ENCODE measurements at places on chromosomes 2 and 18.

- no peak for DNase-seq
Measured at GRCh38 chr2:104501342-104501741, 352.6 kb upstream of the POU3F3 start.

DNA sequence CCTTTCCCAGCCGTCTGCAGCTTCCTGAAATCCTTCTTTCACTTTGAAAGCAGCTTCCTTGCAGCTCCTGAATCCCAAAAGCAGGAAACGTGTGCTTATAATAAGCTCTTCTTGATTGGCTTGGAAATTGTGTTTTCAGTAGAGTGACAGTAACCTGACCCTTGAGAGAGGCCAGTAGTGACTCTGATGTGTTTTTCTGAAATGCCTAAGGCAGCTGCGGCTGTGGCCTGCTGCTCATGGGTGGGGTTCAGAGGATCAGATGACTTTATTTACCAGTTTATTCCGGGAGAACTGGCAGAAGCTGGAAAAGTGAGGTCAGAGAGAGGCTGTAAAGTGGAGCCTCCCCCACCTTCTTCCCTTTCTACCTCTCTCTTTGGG is 31.9 kb upstream of the RPIA start:
- no peak for DNase-seq

- DNase-seq: no peak
Measured at GRCh38 chr2:38959466-38959865, 69.8 kb downstream of the ARHGEF33 start.

DNA sequence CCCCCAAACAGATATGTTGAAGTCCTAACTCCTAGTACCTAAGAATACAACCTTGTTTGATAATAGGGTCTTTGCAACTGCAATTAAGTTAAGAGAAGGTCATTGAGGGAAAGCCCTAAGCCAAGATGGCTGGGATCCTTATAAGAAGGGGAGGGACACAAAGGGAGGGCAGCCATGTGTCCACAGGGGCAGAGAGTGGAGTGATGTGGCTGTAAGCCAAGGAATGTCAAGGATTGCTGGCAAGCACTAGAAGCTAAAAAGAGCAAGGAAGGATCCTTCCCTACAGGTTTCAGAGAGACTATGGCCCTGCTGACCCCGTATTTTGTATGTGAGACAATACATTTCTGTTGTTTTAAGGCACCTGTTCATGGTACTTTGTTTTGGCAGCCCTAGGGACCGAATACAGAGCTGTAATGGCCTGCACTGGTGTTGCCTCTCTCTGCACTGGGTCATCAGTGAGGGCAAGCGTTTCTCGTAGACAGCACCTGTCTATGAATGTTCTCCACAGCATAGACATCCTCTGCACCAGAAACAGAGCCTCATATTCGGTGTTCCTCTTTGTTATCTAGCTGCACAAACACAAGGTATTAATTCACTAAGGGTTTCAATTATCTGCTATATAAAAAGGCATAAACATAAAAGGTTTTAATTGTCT is 75.4 kb upstream of the AQP4 start:
- no peak for DNase-seq

- DNase-seq: no peak
Measured at GRCh38 chr2:63059793-63060471, 9.3 kb downstream of the OTX1 start.

DNA sequence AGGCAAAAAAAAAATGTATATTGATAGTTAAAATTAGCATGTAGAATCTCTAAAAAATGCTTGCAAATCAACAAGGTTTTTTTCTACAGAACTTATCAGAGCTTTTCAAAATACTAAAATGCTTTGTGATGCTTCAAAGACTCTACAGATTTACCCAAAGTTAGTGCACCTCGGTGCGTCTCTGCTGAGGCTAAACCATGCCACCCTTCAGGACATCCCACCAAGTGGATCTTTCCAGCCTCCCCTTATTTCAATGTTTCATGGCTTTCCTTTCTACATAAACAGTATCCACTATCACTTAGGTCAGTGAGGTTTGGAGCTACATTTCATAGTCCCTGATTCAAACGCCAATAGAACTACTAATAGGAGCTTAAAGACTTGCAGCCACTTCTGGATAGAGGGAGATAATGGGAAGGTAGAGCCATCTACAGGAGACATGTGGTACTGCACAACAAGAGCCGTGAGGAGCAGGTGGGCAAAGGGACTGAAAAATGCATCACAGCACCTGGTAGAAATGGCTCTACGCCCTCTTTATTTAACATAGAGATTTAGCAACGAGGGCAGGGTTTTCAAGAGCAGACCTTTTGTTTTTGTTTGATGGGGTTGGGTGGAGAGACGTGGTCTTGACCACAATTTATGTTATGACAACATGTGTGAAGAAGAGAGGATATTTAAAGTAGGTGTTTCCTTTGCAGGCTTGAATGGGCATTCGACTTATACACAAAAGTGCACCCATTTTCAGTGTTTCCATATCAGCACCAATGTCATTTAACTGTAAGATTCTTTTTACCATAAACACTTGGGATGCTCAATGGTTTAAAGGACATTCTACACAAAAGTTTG is 56.1 kb upstream of the SLC35G4 start:
- DNase-seq: peak; percentile 58

GRCh38 chr2:127104881-127105655 is 1.9 kb downstream of the BIN1 start:
- DNase-seq: peak; percentile 54

- DNase-seq: no peak
Measured at GRCh38 chr18:54787616-54788015, 40.7 kb upstream of the RAB27B start.

DNA sequence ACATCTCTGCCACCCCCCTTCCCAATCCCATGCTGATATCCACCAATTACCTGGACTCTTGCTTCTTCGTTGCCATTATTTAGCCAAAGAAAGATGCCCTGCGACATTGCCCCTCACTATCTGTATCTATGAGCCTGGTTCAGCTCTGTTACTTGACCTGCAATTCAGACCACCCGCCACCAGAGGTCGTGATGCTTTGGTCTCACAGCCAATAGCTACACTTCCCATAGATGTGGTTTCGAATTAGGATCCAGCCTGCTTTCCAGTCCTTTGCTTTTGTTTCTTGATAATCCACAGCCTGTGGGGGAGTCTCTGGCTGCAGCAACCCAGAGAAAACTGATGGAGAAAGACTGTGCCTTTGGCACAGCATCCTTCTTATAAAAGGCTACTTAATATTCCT is 239.4 kb downstream of the KLHL29 start:
- no peak for DNase-seq

DNA sequence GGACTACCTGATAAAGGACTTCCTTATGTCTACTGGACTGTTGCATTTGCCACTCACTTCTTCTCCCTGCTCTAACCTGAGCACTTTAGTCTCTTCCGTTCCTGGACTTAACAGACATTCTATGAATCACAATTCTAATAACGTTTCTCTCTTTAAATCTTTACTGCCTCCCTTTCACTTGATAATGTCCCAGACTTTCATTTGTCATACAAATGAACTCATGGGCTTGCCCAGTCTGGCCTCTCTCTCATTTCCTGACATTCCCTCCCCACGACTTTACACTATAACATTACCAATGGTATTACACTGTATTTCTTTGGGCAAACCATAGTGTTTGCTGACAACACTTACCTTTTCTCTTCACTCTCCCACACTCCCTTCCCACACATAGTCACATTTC is 540.7 kb upstream of the TMEFF2 start:
- no peak for DNase-seq

DNA sequence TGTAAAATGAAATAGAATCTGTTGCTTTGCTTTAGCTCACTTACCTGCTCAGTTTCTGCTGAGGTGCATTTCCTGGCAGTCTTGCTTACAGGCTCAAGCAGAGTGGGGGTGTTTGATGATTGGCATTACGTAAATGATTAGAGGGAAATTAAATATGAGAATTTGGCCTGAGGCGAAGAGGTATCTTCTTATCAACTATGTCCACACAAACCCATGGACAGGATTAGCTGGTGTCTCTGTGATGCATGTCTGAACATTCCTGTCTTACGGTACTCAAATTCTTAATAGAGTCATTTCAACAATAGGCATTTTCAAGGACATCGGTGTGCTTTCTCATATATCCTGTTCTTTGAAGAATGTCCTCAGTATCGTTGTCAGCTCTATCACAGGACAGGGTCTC is 102.1 kb downstream of the PRPF40A start:
- DNase-seq: no peak

GRCh38 chr2:95001051-95001562 is 24.4 kb upstream of the MAL start:
- DNase-seq: no peak

DNA sequence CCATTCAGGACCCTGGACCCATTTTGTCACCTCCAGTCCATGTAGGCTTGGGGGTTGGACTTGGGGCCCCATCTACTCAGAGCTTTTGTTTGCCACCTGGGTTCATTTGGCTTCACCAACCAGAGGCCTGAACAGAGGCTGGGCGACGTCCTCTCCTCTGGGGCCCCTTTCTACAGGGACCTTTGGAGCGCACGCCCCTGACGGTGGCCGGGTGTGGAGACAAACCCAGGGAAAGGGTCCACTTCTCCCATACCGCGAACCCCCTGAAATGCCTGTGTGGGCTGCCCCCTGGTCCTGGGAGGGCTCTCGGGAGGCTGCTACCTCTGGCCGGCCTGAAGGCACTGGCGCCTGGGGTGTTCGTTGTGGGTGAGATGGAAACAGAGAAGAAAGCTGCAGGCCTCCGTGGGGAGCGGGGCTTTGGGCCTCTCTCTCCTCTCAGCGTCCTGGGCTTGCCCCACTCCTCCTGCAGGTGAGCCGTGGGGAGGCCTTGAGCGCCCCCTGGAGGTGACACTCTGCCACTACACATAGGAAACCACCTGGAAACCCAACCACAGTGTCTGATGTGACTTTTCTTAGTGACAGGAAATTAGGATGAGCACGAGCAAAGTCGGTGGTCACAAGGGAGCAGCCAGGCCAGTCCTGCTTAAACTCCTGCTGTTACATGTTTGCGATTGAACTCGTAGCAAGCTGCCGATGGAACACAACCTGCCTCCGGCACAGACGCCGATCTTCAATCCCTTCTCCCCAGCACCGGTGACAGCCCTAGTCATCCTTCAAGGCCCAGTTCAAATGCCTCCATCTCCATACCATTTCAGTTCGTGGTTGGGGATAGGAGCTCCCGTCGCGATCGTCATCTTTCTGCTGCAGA is 12.0 kb upstream of the NTSR2 start:
- DNase-seq: peak; percentile 90

GRCh38 chr2:67854103-67854743 is 208.6 kb downstream of the C1D start:
- DNase-seq: peak; percentile 50

DNA sequence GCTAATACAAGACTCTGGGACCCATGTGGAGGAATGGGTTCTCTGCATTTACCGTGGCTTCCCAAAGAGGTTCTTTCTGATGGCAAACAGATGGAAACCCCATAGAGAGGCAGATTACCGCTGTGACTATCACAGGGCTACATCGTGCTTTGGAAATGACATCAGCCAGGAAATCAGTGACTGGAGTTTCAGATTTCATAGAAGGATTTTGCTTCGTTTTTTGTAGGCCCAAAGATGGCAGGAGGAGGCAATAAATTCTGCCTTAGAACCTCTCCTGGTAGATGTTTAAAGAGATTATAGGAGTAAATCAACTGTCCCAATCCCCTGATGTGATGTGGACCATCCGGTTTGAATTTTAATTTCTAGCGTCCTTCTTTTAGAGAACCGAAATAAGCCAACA is 214.1 kb downstream of the AGPS start:
- no peak for DNase-seq

DNA sequence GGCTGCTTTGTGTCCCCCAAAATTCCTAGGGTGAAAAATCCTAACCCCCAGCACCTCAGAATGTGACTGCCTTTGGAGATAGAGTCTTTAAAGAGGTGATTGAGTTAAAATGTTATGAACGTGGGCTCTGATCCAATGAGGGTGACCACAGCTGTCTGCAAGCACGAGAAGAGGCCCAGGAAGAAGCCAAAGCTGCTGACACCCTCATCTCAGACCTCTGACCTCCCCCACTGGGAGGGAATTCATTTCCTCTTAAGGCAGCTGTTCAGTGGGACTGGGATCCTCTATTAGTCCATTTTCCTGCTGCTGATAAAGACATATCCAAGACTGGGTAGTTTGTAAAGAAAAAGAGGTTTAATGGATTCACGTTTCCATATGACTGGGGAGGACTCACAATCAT is 544.4 kb downstream of the DCDC2C start:
- DNase-seq: no peak

GRCh38 chr2:181780047-181780651 is 99.8 kb upstream of the NEUROD1 start:
- no peak for DNase-seq

DNA sequence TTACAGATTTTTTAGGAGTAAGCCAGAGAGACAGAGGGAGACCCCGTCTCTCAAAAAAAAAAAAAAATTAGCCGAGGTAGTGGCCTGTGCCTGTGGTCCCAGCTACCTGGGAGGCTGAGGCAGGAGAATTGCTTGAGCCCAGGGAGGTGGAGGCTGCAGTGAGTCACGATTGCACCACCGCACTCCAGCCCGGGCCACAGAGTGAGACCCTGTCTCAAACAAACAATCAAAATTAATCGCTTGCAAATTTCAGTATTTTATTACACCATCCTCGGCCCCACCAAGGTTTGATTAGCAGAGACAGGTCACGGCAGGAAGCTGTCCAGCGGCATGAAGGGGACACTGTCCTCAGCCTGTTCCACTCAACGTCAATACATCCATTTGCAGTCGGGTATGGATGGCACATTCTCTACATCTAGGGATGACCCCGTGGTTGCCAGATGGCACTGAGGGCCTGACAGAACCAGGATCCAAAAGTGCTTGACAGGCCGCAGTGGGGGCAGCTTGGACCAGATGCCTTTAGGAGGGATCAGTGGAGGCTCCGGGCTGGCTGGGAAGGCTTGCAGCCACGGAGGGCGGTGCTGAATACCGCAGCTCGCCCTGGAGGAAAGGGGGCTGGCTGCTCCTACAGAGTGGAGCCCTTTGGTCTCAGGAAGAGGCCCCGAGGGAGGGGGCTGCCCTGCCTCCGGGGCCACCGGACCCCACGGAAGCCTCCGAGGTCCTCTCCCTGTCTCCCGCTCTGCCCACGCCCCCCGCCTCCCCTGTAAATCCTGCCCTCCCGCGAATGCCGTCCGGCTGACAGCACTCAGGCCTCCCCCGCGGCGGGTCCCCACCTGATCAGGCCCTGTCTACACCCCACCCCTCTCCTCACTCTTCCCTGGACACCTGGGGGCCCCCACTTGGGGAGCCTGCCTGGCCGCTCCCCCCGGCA is 13.1 kb downstream of the ASPRV1 start:
- peak; percentile 61 for DNase-seq

GRCh38 chr2:194271293-194271961 is 1385.6 kb upstream of the SLC39A10 start:
- no peak for DNase-seq

DNA sequence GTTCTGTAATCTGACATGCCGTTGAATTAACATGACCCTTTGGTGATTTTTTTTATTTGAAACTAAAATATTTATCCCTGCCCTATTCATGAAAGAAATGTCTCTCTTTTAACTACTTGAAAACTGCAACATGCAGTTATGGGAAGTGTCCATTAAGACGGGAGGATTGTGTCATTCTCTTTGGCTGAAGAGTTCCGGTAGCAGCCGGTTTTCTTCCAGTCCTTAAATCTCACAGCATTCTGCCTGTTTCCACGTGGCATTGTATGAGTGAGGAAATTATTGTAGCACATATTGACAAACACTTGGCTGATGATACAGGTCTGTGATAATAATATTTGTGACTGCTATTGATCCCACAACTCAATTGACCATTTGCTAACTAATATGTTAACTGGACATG is 509.6 kb upstream of the POU3F3 start:
- DNase-seq: no peak

Measured in SK-N-SH (cell line).